ENCODE measurements at places on chromosomes 11 and 22.

GRCh38 chr22:42430528-42431125 is 1.6 kb downstream of the NFAM1 start:
- no peak for DNase-seq

DNA sequence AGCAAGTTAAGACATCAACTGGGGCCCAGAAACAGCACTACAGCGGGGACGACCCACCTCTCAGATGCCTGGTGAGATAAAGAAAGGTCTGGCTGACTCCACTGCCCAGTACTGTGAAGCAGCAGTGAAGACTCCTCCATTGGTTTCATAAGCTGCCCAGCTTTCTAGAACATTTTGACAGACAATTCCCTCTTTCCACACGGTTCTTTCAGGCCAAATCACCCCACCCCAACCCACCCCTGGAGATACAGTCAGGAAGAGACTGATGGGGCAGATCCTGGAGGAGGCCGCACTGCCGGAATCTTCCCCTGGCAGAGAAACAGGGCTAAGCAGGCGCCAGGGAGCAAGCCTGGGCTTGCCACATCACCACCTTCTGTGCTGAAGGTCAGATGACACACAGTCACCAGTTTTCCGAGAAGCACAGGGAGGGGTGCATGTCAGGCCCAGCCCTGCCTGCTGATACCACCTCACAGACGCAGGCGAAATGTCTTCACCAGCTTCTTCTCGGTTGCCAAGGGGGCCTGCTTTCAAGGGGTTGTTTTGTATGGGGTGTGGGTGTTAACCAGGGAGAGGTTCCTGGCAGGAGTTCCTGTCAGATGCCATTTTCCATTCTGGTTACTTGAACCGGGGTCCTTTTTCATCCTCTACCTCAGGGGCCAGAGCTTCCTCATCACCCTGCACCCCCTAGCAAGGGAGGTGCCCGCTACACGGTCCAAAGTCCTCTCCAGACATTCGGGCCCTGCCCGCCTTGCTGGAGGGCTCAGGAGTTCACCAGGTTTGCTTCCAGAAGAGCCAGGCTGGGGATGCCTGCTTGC is 1.4 kb upstream of the NEAT1 start:
- peak; percentile 97 for DNase-seq

GRCh38 chr11:119745112-119745511 is 16.1 kb upstream of the NECTIN1 start:
- no peak for DNase-seq

- no peak for DNase-seq
These were observed 31.7 kb upstream of the TEF start for GRCh38 chr22:41350087-41350486.

GRCh38 chr11:23543651-23544222 is 683.5 kb upstream of the CCDC179 start:
- DNase-seq, result no peak

DNA sequence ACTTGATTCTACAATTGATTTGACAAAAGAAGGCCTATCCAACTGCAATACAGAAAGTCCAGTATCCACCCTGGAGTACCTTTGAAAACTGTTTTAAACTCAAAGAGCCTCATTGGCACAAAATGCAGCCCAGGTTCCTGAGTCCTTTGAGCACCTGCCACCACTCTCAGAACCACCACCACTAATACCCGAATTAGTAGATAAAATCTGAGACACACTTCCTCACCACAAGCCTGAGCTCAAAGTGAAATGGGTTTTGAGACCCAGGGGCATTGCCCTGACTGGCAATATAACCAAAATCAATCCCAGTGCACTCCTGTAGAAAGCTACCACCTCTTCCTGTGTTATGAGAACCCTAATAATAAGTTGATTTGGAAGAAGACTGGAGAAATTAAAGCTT is 215.7 kb downstream of the CSNK2A3 start:
- no peak for DNase-seq

DNA sequence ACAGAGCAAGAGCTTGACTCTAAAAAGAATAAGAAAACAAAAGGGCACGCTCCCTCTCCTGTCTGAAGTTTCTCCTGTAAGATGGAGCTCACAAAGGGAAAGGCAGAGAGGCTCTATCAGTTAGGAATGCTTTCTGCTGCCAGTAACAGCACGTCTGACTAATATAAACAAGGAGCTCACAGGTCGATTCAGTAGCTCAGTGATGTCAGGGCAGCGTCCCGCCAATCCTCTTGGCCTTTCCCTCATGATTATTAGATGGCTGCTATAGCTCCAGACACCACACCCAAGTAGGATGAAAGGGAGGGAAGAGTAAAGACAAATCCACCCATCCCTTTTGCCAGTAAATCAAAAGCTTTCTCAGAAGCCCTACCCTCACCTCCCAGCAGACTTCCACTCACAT is 51.3 kb upstream of the HMGXB4 start:
- DNase-seq, result no peak

- no peak for DNase-seq
These were observed 7.5 kb downstream of the CFAP68 start for GRCh38 chr11:111886844-111887243.

GRCh38 chr11:130472434-130472961 is 24.1 kb downstream of the ADAMTS15 start:
- DNase-seq, result no peak

GRCh38 chr11:67351275-67352005 is 1.9 kb downstream of the POLD4 start:
- no peak for DNase-seq

DNA sequence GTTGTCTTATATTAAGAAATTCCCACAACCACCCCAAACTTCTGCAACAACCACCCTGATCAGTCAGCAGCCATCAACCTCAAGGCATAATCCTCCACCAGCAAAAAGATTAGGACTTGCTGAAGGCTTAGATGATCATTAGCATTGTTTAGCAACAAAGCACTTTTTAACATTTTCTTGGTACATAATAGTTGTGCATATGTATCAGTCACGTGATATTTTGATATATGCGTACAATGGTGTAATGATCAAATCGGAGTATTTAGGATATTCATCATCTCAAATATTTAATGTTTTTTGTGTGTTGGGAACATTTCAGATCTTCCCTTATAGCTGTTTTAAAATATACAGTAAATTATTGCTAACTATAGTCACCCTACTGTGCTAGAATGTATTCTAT is 73.5 kb upstream of the API5 start:
- DNase-seq, result no peak

- no peak for DNase-seq
These were observed 92.0 kb downstream of the ZC3H12C start for GRCh38 chr11:110185121-110185591.

DNA sequence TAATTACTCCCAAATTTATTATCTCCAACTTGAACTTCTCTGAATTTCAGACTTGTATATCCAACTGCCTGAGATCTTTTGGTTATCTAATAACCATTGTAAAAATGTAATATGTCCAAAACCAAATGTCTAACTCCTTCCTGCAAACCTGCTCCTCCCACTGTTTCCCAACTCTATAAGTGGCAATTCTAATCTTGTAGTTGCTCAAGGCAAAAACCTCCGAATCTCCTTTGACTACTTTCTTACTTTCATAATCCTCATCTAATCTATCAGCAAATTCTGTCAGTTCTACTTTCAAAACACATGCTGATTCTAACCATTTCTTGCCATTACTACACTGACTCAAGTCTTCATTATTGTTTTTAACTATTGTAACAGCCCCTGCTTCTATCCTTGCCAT is 55.7 kb downstream of the FAM168A start:
- no peak for DNase-seq

GRCh38 chr11:116790167-116791001 is 1.3 kb downstream of the APOA5 start:
- DNase-seq, result no peak

- DNase-seq, result no peak
These were observed 93.8 kb upstream of the ARHGAP42 start for GRCh38 chr11:100593291-100593690.

DNA sequence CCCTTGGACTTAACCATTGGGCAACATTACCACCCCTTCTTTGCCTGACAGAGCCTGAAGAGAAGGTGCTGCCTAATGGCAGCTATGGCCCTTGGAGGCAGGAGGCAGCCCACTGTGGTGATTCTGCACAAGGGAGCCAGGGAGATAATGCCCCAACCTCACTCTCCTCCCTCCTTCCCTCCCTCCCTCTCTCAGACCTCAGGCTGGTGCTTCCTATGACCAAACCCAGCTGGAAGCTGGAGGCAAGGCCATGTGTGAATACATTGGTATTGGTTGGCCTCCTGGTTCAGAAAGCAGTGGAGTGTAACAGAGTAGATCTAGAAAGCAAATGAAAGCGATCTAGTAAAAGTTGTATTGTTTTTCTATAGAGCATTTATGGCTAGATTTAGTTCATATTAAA is 233.1 kb downstream of the CSNK2A3 start:
- DNase-seq, result no peak

DNA sequence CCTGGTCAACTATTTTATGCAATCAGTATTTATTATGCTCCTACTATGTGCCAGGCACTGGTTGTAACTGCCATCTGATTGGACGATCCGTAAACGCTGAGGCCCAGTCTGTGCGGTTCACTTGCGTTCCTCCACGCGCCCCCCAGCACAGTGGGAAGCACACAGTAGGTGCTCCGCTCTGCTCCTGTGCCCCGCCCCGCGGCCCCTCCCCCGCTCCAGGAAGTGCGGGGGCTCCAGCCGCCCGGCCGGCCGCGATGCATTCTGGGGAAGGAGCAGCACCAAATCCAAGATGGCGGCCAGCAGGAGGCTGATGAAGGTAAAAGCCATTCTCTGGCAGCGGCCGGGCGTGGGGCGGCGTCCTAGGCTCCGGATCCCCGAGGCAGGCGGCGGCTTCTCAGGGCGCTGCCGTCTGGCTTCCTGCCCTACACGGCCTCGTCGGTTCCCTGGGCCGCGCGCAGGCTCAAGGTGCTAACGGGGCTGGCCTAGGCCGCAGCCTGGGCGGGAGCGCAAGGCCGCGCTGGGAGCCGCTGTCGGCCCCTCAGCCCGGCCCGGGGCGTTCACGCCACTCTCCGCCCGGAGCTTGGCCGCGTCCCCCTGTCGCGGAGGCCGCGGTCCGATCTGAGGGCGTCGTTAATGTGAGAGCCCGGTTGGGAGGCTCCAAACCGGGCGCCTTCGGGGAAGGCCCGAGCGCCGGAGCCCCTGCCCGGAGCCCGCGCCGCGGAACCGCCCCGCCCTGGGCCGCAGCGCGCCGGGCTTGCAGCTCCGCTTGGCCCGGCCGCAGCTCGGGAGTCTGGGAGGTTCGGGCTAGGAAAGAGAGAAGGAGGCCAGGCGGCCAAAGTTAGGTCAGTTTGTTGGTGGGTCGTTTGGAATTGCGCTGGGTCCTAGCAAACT is at the start of gene UBE2L3:
UBE2L3 (plus strand) TSS at position 259 of the 891 bp plus-strand sequence; CDS start at position 290, 31 bp downstream.
- DNase-seq, result peak; percentile 89

DNA sequence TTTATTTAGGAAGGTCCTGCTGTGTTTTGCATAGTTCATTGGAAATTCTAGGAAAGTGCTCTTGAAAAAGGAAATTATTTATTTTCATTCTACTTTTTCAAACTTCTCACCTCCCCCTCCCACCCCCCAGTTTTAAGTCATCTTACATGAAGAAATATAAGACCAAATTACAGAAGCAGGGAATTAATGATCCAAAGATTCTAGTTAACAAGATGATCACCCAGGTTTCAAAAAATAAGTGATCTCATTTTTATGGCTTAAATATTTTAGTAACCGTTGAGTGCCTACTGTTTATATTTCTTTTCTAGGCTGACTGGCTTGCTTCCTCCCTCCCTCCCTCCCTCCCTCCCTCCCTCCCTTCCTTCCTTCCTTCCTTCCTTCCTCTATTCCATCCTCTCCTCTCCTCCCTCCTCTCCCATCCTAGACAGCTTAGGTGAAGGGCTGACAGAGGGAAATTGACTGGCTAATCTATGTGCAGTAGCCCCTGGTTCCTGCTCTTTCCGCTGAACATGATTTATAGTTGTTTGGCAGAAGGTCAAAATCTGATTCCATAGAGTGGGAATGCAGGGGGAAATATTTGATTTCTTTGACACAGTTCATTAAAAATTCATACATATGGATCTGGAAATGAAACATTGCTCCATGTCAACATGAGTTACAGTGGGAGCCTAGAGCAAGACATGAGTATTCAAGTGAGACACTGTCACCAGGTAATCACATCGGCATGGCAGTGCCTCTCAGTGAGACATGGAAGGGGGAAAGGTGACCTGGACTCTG is 123.4 kb downstream of the COMMD9 start:
- no peak for DNase-seq

- DNase-seq, result no peak
These were observed 17.1 kb upstream of the SYTL2 start for GRCh38 chr11:85827748-85828639.

- DNase-seq, result no peak
These were observed at the start of gene TMEM45B for GRCh38 chr11:129815596-129816461. TSS of gene TMEM45B (plus strand) at chr11:129815848. CDS start at chr11:129852483, 36,635 bp downstream.

GRCh38 chr11:112225753-112226061 is 521 bp upstream of the PTS start:
- no peak for DNase-seq

GRCh38 chr11:9313648-9314290 is 624 bp downstream of the TMEM41B start:
- DNase-seq, result no peak

DNA sequence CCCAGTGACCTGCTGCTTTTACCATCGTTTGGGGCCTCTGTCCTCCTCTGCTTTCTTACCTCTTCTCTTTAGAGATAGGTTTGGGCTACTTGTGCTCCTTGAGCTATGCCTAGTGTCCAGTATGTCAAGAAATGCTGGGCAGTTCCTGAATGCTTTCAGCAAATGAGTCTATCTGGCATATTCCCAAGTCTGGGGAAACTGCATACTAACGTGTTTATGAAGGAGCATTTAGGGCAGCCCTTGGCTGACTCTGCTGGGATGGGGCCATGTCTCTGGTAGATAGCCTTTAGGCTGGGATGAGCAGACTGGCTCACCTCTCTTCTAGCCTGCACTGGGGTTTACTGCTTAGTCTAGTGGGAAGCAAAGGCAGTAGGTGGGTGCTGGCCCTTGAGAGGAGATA is 43.7 kb upstream of the SUSD2 start:
- DNase-seq, result no peak

- peak; percentile 93 for DNase-seq
These were observed 22.2 kb upstream of the CBX7 start for GRCh38 chr22:39174498-39175352.

GRCh38 chr11:723120-723883 is 17.3 kb downstream of the EPS8L2 start:
- no peak for DNase-seq

GRCh38 chr11:112132737-112133136 is 31.2 kb downstream of the IL18 start:
- no peak for DNase-seq

DNA sequence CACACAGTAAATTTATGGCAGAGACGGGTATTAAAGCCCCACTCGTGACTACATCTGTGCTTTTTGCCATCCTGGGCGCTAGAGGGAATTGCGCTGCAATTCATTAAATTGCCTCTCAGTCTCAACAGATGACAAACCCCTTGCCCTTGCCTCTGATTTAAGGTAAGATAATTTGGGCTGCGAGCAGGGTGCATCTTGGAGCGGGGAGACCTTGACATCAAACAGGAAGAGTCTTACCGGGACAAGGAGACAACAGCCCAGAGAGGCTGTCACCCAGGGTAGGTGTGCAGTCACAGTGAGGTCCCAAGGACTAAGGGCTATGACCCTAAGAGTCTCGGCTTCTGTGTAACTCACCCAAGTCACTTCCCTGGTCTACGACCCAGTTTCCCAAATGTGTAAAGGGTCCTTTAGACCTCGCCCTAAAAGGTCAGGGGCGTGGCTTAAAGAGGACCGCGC is 449 bp upstream of the TOM1 start:
- DNase-seq, result no peak
